ENCODE measurements at places on chromosomes 7 and 10.

- DNase-seq, result no peak
Observed at GRCh38 chr10:86823565-86823964, 67.1 kb downstream of the BMPR1A start.

DNA sequence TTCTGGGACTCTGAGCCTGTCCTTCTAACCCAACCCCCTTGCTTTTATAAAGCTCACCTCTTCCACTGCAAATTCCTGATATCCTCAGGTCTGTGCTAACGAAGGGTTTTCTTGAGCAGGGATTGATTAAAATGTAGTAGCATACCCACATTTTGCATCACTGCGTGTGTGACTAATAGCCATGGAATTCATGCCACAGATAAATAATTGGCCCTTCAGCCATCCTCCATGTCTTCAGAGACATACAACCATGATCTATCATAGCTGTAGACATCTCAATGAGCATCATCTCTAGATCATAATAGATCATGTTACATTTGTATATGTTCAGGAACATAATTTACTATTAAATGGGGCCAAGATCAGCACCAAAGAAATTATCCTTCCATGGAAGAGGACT lies 990.3 kb downstream of the KCNMA1 start:
- no peak for DNase-seq

DNA sequence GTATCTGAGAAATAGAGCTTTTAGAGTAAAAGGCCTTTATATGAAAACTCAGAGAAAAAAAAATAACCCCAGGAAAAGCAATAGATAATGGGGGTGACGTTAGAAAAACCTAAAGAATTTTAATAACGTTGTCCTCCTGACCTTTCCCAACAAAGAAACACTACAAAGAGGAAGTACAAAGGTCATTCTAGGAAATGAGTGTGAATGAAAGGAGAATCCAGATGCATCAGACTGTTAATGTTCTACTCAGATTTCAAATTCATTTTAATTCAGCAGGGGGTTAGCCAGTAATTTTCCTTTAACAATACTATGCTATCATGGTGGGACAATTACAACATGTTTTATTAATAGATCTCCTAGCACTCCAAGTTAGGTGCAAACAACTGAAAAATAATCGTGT lies 73.8 kb upstream of the CDK1 start:
- DNase-seq, result no peak

DNA sequence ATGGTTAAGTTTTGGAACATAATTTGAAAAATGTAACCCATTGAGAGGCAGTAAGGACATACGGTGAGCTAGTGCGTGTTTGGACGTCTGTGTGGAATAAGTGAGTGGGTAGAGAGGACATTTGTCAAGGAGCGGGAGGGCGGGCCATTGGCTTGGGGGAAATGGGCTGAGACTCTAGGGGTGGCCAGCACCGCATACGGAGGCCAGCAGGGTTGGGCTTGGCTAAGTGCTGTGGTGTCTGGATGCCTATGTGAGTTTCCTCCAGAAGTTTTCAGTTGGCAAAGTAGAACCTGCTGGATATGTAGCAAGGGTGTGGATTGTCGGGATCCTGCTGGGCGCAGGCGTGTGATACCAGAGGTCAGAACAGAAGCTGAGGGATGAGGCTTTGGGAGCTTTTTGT lies 103.0 kb downstream of the TCF7L2 start:
- DNase-seq, result no peak

DNA sequence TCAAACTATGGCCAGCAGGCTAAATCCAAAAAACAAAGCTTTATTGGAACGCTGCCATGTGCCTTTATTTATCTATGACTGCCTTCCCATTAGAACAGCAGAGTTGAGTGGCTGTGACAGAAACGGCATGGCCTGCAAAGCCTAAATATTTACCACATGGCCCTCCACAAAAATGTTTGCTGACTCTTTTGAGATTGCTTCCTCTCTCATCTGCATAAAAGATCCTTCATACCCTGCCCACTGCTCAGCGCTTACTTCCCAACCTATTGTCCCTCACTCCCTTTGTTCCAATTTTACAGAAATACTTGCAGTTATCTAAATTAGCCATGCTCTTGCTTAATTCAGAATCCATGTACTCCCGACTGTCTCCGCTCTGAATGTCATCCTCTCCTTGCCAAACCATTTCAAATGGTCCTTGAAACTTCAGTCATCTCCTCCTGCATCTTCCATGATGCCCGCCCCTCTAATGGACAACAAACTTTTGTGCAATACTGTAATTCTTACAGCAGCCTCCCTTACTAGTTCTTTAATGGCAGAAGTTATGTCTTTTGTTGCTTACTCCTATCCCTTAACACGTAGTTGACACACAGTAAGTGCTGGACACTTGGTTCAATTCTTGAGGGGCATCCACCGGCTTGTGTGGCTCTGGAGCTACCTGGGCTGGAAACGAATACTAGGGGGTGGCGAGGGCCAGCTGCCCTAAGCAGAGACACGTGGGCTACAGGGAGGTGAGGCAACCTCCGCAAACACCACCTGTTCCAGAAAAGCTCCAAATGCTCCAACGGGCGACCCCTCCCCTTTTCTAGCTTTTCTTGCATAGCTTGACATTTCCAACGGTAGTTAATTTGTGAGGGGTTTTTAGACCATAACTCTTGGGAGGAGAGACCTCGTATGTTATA lies 832 bp downstream of the XRCC2 start:
- DNase-seq, result peak; percentile 18

- no peak for DNase-seq
Observed at GRCh38 chr10:103763374-103764202, 91.8 kb downstream of the SH3PXD2A start.

- no peak for DNase-seq
Observed at GRCh38 chr7:99313204-99313573, 12.5 kb upstream of the ARPC1A start.

DNA sequence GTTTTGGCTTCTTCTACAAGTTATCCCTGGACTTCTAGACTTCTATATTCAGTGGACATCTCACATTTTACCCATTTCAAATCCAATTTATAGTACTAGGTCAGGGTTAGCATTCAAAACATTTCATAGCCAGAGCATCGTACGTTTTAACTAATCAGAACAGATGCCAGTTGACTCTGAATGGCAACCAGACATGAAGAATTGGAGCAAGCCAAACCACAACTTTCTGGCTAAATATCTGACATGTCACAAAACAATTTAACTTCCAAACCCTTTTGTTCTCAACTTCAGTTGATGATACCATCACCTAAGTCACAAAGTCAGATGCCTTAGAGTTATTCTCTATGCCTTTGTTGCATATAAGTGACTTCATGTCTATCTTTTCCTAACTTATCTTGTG lies 1105.7 kb downstream of the XPNPEP1 start:
- no peak for DNase-seq

- no peak for DNase-seq
Observed at GRCh38 chr7:23369100-23369499, 70.0 kb downstream of the MALSU1 start.

DNA sequence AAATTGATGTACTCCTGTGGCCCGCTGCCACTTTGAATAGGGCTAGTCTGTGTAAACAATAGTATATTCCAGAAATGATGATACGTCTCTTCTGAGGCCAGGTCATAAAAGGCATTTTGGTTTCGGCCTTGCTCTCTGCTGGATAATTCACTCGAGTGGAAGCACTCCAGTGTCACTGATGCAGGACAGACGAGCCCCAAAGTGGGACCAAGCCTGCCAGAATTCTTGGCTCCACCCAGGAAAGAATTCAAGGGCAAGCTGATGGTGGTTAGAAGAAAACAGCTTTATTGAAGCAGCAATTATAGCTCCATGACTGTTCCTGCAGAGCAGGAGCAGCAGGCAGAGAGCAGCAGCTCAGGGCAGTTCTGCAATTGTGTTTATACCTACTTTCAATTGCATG lies 717.6 kb downstream of the GRM8 start:
- no peak for DNase-seq

DNA sequence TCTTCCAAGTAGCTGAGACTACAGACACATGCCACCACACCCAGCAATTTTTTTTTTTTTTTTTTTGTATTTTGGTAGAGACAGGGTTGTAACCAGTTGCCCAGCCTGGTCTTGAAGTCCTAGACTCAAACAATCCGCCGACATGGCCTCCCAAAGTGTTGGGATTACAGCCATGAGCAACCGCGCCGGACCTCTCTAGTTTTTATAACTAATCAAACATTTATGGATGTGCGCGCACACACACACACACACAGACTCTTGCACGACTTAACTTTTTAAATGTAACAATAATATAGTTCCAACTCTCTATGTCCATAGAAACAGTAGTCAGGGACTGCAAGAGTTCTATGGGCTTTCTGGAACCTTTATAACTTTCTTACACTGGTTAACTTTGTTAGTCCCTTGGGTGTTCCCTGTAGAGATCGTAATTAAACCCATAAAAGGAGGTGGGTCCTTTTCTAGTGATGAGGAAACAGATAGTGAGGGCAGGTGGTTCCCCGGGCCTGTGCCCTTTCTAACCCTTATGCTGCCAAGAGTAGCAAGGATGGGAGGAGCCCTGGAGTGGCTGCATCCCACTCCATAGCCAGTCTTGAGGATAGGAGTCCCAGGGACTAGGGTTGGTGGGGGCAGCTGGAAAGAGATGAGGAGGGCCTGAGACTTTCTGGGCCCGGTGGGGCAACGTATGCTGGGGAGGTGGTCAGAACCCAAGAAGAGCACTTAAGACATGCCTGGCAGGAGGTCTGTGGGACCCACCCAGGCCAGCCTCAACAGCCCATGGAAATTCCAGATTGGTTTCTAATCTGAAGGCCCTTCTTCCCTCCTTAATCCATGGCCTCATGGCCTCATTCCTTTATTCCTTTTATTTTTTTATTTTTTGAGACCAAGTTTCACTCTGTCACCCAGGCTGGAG lies 8.6 kb downstream of the MARVELD1 start:
- no peak for DNase-seq

GRCh38 chr7:107043491-107043890 lies 1.0 kb upstream of the PRKAR2B start:
- DNase-seq, result no peak

DNA sequence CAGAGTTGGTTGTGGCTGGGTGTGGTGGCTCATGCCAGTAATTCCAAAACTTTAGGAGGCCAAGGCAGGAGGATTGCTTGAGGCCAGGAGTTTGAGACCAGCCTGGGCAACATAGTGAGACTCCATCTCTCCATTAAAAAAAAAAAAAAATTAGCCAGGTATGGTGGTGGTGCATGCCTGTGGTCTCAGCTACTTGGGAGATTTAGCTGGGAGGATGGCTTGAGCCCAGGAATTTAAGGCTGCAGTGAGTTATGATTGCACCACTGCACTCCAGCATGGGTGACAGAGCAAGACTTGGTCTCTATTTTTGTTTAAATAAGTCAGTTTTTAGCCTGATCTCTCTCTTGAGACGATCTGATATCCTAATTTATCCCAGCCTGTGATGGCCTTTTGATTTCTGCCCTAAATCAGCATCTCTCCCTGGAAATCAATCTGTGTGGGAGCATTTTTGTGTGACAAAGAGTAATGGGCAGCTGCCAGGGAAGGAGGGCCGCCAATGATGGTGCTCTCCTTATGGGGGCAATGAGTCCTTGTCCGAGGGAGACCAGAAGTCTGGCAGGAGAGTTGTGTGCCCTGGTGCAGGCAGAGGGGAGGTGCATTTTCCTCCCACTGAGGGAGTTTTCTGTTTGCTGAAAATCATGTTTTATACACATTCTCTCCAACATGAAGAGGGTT lies 111.0 kb downstream of the NRP1 start:
- DNase-seq, result no peak

- no peak for DNase-seq
Observed at GRCh38 chr10:58746474-58747185, 234.0 kb downstream of the BICC1 start.

DNA sequence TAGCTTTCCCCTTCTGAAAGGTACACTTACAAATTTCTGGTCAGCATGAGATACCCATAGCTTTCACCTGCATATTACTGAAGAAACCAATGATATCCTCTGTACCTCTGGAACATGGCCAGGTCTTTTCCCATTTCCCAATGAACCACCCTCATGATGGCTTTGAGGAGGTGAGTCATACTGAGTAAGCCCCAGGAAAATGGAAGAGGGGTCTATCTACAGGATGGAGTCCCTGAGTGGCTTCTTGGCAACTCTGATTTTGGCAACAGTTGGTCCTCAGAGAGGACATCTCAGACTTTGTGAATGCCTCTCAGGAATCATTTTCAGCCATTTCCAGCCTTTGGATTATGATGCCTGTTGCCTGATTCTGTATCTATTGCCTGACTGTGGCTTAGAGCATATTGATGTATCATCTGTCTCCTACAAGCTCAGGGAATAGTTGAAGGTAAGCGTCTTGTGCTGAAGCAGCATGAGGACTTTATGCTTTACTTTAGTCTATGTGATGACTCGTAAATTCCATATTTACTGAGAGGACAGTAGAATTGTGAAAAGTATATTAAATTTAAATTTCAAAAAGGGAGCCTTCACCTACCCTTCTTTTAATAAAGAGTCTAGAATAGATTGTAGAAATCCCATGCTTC lies 84.7 kb upstream of the DKK1 start:
- no peak for DNase-seq

GRCh38 chr7:98562871-98563495 lies 54.1 kb upstream of the NPTX2 start:
- DNase-seq, result no peak

GRCh38 chr10:64658528-64658927 lies 1137.3 kb downstream of the REEP3 start:
- no peak for DNase-seq

- DNase-seq, result no peak
Observed at GRCh38 chr7:37062560-37062859, 338.2 kb upstream of the AOAH start.

- peak; percentile 30 for DNase-seq
Observed at GRCh38 chr10:89206402-89207180, 526 bp downstream of the CH25H start.

- DNase-seq, result no peak
Observed at GRCh38 chr10:51786684-51787035, 87.3 kb upstream of the CSTF2T start.

DNA sequence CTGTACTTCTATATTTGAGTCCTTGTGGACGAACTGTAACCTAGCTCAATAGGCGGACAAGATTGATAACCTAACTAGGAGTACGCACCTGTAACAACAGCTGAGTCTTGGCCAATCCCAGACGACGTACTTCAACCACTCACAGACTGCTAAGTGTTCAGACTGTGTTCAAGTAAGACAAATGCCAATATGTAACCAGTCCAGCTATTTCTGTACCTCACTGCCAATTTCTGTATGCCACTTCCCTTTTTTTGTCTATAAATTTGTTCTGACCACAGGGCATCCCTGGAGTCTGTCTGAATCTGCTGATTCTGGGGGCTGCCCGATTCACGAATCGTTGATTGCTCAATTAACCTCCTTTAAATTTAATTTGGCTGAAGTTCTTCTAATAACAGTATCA lies 32.2 kb downstream of the HACD1 start:
- DNase-seq, result no peak

DNA sequence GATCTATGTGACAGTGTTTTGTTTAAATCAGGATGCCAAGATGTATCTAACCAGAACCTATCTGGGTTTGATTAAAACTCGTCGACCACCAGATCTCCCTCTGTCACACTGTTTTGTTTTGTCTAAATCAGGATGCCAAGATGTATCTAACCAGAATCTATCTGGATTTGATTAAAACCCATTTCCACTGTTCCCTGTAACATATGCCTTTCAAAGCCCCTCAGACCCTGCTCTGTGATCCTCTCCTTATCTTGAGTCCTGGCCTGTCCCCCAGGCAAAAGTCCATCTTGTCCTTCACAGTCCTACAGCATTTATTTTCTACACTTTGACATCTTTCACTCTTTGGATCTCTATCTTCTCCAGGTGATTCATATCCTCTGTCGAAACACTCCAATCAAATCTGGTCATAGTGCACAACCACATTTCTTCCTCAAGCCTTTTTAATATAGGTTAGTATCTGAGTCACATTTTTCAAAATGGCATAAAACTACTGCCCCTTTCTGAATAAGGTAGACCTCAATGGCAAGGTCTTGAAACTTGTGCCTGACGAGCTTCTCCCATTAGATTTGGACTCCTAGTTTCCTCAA lies 32.5 kb downstream of the ERLIN1 start:
- DNase-seq, result no peak

Data from activated CD4-positive, alpha-beta T cell treated with anti-CD3 and anti-CD28 coated beads, Interleukin-2, amount 50 U/mL, for 48 hours (primary cell).